Cardiac fibroblast (primary cell): ENCODE measurements at places on chromosomes 6 and 20.

DNA sequence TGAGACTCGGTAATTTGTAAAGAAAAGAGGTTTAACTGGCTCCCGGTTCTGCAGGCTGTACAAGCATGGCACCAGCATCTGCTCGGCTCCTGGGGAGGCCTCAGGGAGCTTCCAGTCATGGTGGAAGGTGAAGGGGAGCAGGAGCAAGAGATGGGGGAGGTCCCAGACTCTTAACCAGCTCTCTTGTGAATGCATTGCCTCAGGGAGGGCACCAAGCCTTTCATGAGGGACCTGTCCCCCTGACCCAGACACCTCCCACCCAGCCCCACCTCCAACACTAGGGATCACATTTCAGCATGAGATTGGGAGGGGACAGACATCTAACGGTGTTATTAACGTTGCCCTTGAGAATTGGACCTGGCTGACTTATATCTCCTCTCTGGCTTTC lies 68.6 kb downstream of the PTPN1 start:
- DNase-seq = no peak

- DNase-seq = no peak
Observed at GRCh38 chr6:40723967-40724366, 136.8 kb upstream of the LRFN2 start.

DNA sequence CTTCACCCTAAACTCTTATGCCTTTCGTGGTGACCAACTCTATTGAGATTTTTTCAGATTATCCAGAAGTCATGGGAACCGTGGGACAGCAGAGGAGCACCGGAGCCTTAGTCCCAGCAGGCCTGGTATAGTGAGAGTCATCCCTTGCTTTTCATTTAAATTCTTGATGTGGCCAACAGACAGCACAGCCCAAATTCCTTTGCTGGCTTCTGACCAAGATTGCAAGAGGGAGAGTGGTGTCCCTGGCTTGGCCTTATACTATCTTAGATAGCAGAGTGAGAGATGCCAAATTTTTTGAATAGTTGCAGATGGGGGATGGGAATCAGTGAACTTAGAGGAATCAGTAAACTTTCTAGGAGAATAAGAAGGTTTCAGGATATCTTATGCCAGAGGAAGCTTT lies 7.8 kb downstream of the STX11 start:
- peak; percentile 97 for DNase-seq

DNA sequence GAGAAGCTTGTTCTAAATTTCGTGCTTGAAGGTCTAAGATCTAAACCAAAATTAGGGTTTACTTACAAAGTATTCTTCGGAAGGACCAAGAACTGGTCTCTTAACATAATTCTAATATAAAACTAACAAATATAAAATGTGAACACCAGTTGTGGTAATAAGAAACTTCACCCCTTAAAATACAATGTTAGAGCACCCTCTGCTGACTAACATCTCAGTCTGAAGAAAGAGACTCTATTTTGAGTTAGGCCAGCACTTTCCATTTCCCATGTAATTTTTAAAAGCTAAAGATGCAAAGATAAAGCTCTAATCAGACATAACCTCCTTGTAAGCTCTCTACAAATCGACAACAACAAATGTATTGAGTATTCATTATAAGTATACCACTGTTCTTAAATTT lies 24.6 kb downstream of the ATG5 start:
- peak; percentile 74 for DNase-seq

GRCh38 chr6:32355018-32355417 lies 16.7 kb downstream of the TSBP1 start:
- DNase-seq = no peak

- DNase-seq = no peak
Observed at GRCh38 chr6:75085931-75086635, 119.8 kb downstream of the COL12A1 start.
